ENCODE measurements at places on chromosomes 4 and X. TPM values are rescaled to one million over a fixed set of nuclear protein-coding genes. Genes with fewer than 3 reads are reported as not detected.

- peak; percentile 56 for DNase-seq
Observed at GRCh38 chr4:56821381-56822243, at the start of gene SPINK2. Gene SPINK2 (minus strand): TSS chr4:56821701. CDS start chr4:56821662, 39 bp downstream.

DNA sequence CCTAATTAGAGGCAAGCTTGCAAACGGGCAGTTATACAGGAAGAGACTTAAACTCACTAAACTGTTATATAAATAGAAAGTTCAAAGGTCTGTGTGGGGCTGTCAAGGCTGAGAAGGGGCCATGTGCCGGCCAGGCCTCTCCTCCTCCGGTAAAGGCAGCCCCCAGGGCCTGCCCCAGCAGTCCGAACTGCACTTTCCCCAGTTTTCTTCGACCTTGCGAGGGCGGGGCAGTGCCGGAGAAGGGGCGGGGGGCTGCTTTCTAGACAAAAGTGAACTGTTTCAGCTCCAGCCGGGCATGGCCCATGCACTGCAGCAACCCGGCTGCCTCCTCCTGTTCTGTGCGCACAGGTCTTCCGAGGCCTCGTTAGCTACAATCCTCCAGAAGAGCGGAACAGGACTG is 4.1 kb downstream of the AFF2 start:
- no peak for DNase-seq

- DNase-seq, result no peak
Observed at GRCh38 chr4:102339018-102339417, 6.3 kb downstream of the SLC39A8 start.

- no peak for DNase-seq
Observed at GRCh38 chr4:153326513-153326912, 18.0 kb upstream of the MND1 start.

DNA sequence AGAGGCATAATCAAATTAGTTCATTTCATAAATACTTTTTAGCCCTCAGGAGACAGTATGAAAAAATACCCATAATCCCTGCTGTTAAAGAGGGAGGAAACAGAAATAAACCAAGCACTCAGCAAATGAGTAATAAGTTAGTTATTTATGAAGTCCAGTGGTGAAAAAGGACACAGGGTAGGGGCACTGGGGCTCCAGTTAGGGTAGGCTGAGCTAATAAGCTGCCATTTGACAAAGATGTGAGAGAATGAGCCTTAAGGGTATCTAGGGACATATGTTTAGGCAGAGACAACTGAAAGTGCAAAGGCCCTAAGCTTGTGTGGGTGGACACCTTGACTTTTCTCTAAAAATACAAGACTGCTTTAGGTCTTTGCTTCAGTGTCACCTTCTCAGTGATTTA is 94.4 kb downstream of the IL15 start:
- DNase-seq, result no peak

GRCh38 chrX:12979616-12980015 is 4.7 kb downstream of the TMSB4X start:
- DNase-seq, result no peak

ANK2 gene
- 5.4 TPM for total RNA-seq

P2RY4 gene
- total RNA-seq, result 0.31 TPM

SOX3 gene
- total RNA-seq, result not detected

FHIP1A gene
- 0.66 TPM for total RNA-seq

OTUD6A gene
- total RNA-seq, result not detected

Data from activated naive CD4-positive, alpha-beta T cell treated with anti-CD3 and anti-CD28 coated beads, Interleukin-2, amount 50 U/mL, for 72 hours (primary cell).